Activated gamma-delta T cell treated with anti-CD3 and anti-CD28 coated beads, Interleukin-2, amount 50 U/mL, for 16 hours (primary cell): ENCODE measurements at places on chromosomes 11 and 22.

DNA sequence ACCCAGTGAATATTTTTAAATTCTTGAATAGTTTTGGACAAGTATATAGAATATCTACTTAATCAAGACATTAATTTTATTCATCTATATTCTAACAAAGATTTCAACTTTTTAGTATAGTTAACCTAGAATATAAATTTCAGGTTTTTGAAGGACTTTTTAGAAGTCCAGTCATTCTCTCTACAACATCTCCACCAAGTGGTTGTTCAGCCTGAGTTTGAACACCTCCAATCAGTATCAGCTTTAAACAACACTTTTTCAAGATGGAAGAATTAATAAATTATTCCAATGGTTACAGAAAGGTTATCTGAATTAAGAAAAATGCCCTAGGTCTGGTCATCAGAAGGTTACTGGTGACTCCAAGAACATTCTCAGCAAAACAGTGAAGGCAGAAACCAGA lies 31.8 kb downstream of the EIF3M start:
- DNase-seq = no peak

GRCh38 chr11:121446752-121447156 lies 5.4 kb upstream of the SORL1 start:
- DNase-seq = no peak

- DNase-seq = peak; percentile 37
Observed at GRCh38 chr22:41532908-41533825, 11.1 kb downstream of the POLR3H start.

DNA sequence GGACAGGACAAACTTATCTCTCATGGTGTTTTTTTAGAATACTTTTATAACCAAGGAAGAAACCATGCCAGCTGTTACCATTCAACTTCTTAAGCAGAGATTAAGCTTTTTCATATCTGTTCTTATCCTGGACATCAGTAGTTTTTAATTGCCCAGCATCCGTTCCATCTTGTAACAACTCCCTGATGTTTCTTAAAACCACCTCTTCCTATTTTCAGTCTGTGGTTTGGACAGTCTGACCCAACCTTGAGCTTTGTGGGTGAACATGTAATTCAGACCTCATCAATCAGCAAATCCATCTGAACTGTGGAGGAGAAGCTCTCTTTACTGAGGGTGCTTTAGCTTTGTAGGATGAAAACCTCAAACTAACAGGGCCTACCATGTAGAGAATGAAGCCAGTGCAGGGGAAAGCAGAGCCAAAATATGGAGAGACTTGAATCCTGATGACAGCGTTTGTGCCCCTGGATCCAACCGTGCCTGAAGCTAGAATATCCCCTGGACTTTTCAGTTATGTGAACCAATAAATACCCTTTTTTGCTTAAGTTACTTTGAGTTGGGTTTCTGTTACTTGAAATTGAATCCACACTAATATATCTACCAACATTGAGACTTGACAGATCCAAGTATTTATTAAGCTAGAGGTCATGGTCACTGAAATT lies 9.4 kb downstream of the TUG1 start:
- DNase-seq = no peak

GRCh38 chr11:75547617-75548058 lies 14.4 kb upstream of the SERPINH1 start:
- no peak for DNase-seq

DNA sequence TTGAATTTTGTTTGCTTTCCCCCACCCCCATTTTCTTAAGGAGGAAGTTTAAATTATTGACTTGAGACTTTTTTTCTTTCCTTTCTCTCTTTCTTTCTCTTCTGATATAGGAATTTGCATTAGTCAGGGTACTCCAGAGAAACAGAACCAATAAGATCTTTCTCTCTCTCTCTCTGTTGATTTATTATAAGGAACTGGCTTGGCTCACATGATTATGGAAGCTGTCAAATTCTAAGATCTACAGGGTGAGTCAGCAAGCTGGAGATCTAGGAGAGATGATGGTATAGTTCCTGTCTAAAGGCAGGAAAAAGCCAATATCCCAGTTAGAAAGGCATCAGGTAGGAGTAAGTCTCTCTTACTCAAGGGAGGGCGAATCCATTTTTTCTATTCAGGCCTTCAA lies 64.0 kb downstream of the CCDC81 start:
- DNase-seq = no peak

DNA sequence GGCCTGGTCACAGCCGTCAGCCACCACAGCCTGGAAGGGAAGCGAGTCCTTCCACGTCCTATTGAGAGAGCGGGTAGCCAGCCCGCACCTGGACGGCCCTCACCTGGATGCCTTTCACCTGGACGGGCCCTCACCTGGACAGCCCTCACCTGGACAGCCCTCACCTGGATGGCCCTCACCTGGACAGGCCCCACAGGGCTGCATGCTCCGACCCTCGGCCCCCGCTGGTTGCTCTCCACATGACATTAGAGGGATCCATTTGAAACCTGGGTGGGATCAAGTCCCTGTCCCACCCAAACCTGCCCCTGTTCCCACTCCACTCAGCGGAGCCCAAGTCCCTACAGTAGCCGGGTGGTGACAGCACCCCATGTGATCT lies 3.7 kb downstream of the C1QTNF6 start:
- DNase-seq = no peak

DNA sequence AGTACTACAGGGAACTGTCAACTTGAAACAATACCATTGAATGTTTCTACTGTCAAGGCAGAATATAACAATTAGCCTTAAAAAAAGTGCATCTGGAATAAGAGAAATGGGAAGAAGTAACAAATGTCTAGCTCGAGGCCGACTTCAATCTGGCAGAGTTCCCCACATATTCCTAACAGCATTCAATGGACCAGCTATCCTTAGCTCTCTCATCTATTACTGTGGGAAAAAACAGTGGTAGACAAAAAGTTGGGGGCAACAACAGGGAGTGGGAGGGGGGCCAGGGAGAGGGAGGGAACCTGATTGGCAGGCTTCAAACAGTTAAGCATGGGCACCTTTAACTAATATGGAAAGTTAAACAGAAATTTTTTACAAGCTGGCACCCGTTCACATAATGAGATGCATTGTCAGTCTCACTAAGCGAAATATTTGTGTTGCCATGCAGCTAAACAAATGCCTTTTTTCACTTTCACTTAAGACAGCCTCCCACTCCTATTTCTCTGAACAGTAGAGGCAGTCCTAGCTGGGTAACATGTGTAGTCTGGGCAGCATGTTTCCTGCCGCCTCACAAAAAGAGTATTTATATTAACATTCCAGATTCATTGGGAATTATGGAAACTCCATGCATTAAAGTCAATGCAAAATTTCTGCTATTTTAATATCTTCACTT lies 62.2 kb upstream of the SOX6 start:
- no peak for DNase-seq

- no peak for DNase-seq
Observed at GRCh38 chr11:46597609-46598219, 3.9 kb upstream of the AMBRA1 start.

DNA sequence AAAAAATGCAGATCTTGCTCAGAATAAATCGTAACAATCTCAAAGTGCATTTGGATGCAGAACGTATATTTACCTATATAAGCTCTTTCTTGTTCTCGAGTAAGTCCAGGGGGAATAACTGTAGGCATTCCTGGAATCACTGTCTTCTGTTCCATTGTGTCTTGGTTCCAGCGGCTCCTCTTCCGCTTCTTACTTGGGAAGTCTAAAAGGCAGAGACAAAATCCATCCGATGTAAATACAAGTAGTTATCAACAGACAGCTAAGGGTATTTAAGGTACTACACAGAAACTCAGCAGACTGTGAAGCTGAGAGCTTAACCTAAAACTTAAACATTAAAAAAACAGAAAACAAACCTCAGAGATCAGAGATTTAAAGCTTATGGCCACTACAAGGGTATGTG lies 1.9 kb downstream of the SF1 start:
- DNase-seq = no peak

DNA sequence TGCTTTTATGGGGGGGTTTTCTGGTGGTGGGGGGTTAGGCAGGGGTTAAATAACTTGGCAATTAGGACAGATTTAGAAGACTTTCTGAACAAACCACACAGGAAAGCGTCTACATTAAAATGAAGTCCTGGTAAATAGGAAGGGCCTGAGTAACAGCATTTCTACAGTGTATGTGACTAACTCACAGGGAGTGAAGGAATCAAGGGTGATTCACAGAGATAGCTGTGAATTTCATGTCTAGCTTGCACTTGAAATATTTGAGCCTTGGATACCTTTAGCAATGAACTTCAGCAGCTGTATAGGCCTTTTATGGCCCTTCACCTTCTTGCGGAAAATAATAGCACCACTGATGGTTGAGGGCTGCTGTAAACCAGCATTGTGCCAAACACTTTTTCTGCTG lies 26.1 kb upstream of the LDHA start:
- no peak for DNase-seq

- DNase-seq = no peak
Observed at GRCh38 chr22:20433686-20434241, 3.9 kb downstream of the SCARF2 start.

GRCh38 chr22:50015451-50016307 lies 3.1 kb upstream of the IL17REL start:
- no peak for DNase-seq

DNA sequence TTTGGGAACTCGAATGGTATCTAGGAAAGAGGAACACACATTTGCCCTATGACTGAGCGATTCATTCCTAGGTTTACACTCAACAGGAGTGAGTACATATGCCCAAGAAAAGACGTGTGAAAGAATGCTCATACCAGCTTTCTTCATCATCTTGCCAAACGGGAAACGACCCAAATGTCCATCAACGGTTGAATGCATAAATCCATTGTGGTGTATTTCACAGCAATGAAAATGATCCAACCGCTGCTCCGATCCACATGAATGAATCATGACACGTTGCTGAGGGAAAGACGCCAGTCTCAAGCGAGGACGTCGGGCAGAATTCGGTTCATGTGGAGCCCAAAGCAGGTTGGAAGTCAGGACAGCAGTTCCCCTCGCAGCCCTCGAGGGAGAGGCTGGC lies 71.5 kb downstream of the CYTH4 start:
- no peak for DNase-seq

DNA sequence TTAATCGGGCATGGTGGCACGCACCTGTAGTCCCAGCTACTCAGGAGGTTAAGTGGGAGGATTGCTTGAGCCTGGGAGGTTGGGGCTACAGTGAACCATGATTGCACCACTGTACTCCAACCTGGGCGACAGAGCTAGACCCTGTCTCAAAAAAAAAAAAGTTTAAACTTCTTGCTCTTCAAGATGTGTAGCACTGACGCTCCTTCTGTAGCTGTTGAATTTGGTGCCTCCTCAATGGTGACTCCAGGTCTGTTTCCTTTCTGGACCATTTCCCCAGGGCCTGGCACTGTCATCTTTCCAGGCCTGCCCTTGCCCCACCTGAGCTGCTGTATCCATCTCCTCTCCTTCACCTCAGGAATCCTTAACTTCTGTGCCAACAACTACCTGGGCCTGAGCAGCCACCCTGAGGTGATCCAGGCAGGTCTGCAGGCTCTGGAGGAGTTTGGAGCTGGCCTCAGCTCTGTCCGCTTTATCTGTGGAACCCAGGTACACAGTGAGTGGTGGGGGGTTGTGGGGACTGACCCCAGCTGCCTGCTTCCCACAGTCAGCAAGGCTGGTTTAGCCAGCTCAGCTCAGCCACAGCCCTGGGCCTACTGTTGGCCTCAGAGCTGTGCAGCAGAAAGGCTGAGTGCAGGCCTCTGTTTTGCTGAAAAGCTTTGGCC lies 2.1 kb downstream of the GCAT start:
- no peak for DNase-seq

DNA sequence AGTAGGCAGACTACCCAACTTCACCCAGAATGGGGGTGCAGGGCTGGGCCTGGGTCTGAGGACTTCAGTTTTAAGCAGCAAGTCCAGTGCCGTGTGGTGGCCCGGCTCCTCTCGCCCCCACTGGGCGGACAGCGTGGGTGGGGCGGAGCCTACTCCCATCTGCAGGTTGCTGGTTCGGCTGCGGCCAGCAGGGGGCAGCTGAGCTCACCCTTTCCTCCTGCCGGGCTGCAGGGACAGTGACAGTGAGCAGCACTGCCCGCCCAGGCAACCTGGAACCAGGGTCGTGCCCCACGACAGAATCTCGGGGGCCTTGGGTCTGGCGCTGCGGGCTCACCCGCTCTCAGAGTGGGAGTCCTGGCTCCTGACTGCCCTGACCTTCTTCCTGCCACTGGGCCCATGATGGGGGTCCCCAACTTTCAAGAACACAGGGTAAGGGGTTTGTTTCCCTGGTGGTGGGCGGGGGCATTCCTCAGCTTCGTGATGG lies 6.2 kb upstream of the NEAT1 start:
- DNase-seq = peak; percentile 90

- DNase-seq = no peak
Observed at GRCh38 chr11:11537871-11538270, 83.9 kb downstream of the GALNT18 start.

GRCh38 chr11:32216749-32217148 lies 125.9 kb downstream of the RCN1 start:
- no peak for DNase-seq

DNA sequence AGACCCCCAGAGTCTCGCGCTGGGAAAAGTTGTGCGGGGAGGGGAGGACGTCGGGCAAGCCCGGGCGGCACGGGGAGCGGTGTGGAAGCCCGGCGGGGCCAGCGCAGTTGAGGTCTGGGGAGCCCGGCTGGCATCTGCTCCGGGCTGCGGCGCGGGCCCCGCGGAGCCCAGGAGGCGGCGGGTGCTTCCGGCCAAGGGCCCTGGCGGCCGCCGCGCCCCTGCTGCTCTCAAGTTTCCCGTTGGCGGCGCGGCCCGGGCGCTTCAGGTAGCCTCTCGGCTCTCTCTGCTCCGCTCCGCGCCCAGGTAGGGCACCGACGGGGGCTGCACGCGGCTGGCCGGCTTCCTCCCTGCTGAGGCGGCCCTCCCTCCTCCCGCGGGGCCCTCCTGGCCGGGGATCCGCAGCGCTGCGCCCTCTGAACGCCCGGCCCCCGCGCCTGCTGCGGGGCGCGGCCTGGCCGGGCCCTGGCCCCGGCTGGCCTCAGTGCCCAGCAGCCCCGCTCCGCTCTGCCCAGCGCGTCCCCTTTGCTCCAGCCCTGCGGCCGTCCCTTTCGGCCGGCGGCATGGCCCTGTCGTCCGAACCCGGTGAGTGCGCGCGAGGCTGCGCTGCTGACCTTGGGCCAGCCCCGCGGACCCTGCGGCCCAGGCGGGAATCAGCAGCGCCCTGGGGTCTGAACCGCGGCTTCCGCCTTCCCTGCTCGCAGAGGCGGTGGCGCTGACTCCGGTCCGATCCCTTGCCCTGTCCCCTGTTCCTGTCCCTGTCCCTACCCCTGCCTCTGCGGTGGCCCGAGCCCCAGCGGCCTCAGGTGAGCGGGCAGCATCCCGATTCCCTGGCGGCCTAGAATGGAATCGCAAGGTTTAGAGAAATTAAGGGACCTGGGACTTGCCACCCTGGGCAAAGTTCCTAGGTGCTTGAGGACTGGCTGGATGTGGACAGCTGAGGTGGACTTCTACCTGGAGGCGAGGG lies 4.3 kb upstream of the AMPD3 start:
- DNase-seq = peak; percentile 32
